CD4-positive, alpha-beta T cell (primary cell): ENCODE measurements at places on chromosomes 16 and 17. TPM values are rescaled to one million over a fixed set of nuclear protein-coding genes. Genes with fewer than 3 reads are reported as not detected.

LAT gene
- 160 TPM for total RNA-seq

TBC1D3I gene
- total RNA-seq: 0.25 TPM

ST6GALNAC1 gene
- 2.5 TPM for total RNA-seq

CCL8 gene
- total RNA-seq: not detected

MPV17L gene
- total RNA-seq: not detected
